ENCODE measurements at places on chromosomes 4 and X. TPM values are rescaled to one million over a fixed set of nuclear protein-coding genes. Genes with fewer than 3 reads are reported as not detected.
A peak's percentile ranks its signal among the peaks of the same experiment; 100 is the strongest.

GRCh38 chr4:7189066-7189465 is 3.3 kb upstream of the SORCS2 start:
- DNase-seq, result no peak

The TLR6 gene
- 5.0 TPM for total RNA-seq

DNA sequence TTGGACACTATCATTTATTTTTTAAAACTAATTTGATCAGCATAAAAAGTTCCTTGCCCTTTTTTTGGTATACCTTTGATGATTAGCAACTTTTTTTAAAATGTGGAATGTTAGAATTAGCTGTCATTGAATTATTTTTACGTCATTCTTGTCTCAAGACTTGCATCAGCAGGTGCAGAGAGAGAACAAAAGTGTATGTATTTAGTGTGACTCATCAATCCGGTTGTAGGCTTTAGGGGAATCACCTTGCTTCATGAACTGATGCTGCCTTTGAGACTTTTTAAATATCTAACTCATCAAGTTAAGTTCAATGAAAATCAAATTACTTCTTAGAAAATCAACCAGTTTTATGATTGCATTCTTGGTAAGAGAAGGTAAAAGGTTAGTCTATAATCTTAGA is 125.1 kb downstream of the ARX start:
- DNase-seq, result no peak

DNA sequence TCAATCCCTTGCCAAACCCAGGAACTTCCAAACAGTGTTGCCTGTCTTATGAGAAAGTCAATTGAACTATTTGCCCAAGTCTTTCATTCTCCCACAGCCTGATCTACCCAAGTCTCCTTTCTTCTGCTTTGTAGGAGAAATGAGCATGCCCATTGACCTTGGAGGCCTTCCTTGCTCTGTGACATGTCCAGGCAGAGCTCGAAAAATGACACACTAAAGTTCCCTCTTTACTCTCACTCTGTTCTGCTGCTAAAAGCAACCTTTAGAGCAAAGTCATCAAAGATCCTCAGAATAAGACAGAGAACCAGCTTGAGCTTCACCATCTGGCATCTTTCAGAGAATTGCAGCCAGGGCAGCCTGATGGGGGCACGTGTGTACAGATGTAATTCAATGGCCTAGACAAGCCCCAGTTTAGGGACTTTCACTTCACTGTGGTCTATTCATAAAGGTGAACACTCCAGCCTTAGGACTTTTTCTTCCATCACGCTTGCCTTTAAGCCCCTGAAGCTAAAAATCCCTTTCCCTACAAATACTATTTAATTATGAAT is 136.4 kb downstream of the AMELX start:
- DNase-seq, result no peak

The STARD8 gene
- total RNA-seq, result 1.1 TPM

DNA sequence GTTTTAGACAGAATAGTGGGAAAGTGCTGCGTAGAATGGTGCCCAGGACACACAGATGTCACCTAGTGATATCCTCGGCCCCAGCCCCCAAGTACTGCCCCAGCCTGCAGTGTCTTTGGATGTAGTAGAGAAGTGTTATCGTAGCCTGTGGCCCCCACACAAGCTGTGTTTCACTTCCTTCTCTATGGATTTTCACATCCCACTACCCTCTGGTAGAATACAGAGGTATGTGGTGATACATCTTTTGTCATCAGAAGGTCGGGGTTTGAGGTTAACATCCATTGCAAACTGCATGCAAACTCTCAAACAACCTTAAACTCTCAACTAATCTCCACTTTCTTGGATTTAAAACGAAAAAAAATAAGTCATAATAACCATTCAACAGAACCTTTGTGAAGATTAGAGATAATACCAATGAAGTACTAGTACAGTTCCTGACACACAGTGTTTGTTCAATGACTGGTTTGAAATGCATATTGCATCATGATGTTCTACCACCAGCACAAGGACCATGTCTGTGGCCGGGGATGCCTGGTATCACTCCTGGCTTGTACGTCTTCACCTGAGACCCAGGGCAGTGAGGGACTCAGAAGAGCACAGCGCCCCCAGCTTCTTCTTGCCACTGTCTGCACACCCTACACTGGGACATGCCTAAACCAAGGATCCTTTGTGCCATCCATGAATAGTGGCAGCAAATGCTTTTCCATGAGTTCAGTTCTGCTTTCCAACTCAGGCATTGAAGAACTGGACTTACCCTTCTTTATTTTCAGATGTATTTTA is 267.3 kb downstream of the DCTD start:
- DNase-seq, result no peak

DNA sequence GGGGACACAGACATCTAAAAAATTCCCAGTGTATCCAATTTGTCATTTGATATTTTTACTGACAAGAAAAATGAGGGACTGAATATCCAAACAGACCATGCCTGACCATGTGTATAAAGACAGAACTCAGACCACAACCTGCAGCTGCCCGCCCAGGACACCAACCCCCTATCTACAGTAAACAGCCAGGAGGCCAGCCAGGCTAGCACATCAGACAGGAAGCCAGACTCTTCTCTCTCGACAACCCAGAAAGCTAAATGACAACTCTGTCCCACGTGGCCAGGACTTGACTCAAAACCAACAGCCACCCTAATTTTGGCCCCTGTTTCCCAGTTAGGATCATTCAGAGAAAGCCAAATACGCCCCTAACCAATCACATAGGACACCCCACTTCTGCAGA is 15.1 kb downstream of the AFAP1 start:
- no peak for DNase-seq

DNA sequence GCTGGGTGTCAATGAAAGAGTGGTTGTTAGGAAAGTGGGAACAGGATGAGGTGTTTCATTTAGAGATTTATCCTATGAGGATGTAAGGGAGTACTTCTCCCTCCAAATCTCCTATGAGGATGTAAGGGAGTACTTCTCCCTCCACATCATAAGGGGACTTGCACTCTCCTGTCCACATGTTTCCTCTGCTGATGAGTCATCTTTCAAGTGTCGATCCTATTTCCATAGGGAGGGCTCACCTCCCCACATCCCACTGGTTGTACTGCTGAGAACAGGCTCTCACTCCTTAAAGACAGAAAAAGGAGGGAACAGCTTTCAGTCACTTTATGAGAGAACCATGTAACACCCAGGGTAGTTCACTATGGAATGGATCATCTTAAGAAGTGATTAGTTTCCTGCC is 65.0 kb downstream of the INPP4B start:
- no peak for DNase-seq

The PLK4 gene
- total RNA-seq, result 21.4 TPM

DNA sequence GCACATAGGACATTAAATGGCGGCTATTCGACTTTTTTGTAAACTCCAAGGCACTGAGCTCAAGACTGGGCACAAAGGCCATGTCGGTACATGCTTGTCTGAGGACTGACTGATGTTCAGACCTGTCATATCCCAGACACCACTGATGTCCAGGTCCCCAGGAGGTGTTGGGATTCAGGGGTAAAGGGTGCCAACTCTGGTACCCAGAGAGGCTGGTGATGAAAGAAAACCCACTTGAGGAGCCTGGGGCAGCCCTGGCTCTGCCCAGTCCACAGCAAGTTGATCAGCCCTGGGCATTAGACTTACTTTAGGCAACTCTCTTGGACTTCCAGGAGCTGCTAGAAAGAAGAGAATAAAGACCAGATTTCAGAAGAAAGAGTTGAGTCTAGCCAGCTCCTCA is 18.7 kb downstream of the SASH3 start:
- no peak for DNase-seq

- DNase-seq, result no peak
Measured at GRCh38 chr4:42320822-42321388, 76.4 kb upstream of the SHISA3 start.

GRCh38 chr4:150896497-150896896 is 118.6 kb downstream of the LRBA start:
- DNase-seq, result no peak

DNA sequence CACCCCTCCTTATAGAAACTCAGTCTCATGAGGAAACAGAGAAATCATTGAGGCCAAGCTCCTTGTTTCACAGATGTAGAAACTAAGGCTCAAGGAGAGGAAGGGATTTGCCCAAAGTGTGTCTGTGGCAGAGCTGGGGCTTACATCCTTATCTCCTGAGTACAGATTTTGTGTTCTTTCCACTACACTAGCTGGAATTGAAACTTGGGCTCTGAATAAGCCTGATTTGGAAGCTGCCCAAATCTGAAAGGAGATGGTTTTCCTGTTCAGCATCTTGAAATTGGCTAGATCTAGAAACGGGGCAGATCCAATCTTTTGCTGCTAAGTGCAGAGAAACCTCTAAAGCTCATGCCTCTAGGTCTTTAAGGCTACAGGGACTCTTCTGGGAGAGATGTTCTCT is 24.3 kb downstream of the AWAT2 start:
- DNase-seq, result peak; percentile 71

The MAGEB10 gene
- not detected for total RNA-seq

DNA sequence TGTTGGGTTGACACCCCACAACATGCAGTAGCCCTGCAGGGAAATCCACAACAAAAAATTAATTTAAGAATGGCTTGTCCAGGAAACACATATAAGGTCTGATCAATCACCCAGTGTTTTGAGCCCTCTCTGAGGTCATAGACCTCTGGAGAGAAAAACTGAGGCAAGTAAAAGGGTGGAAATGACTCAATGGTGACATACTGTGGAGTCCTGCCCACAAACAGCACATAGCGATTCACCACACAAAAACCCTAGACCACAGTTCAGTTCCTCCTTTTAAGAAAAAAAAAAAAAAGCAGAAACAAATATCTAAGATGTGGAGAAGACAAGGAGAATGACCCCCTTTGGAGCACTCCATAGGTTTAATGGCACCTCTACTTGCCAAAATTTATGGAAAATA is 2691.0 kb downstream of the PCDH7 start:
- peak; percentile 14 for DNase-seq

DNA sequence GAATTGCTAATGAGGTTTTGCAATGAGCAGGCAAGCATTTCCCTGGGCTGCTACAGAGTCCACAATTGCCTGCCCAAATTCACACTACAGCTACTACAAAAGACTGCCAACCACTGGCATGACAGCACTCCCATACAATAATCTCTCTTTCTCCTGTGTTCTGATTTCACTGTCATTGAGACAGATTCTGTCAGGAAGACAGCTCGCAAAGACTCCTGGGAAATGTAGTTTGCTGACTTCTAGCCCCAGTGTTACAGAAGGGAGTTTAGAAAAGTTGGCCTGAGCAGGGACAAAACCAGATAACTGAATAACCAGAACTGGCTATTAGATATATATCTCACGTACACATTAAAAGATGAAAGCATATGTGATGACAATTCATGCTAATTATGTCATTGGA is 1231.3 kb upstream of the PRKX start:
- DNase-seq, result no peak

The PHEX gene
- total RNA-seq, result 5.6 TPM

DNA sequence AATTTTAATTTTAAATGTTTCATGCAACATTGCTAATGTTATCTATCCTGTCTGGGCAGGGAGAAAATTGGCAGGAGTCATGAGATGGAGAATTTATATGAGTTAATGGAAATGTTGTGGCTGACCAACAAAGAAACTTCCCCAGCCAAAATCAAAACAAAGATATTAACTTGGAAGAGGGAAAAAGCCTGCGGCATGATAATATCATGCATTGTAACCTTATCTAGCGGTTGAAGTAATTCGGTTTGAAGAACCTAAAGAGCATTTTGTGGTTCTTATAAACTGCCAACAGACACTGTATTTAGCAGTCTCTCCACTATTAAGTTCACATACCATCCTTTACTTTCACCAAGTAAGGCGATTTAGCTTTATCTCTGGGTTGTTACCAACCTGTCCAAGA is 42.3 kb downstream of the DKK2 start:
- peak; percentile 31 for DNase-seq
